ENCODE measurements at places on chromosomes 3 and 15. TPM values are rescaled to one million over a fixed set of nuclear protein-coding genes. Genes with fewer than 3 reads are reported as not detected.
A peak's percentile ranks its signal among the peaks of the same experiment; 100 is the strongest.

Gene CASR
- not detected for total RNA-seq

Gene ESYT3
- 0.57 TPM for total RNA-seq

Gene BLM
- 2.4 TPM for total RNA-seq

DNA sequence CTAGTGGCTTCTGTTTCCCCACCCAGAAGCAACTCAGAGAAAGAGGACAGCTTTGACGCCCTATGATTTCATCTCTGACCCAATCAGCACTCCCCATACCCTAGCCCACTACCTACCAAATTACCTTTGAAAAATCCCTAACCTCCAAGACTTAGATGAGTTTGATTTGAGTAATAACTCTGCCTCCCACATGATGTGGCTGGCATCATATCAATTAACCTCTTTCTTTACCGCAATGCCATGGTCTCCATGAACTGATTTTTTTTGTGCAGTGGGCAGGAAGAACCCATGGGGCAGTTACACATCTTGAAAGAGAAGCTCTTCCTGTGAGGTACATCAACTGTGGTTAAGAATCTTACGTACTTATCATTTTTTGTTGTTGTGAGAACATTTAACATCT lies 25.5 kb upstream of the APOD start:
- no peak for DNase-seq
- no peak overlapping the region for H3K27ac ChIP-seq
- H3K27me3 ChIP-seq, result no peaks in the 10 kb centered on the region
- H3K36me3 ChIP-seq, result no peaks in the 10 kb centered on the region

- H3K27me3 ChIP-seq, result peaks cover 35% of the 10 kb centered on the region
- H3K4me3 ChIP-seq, result no peak overlapping the region
- H3K36me3 ChIP-seq, result no peaks in the 10 kb centered on the region
- no peak for DNase-seq
- H3K4me1 ChIP-seq, result no peaks in the 10 kb centered on the region
Measured at GRCh38 chr15:69921626-69922619, 175.8 kb downstream of the TLE3 start.

- no peaks in the 10 kb centered on the region for H3K36me3 ChIP-seq
- no peaks in the 10 kb centered on the region for H3K4me1 ChIP-seq
- no peak overlapping the region for H3K4me3 ChIP-seq
- H3K27me3 ChIP-seq, result no peaks in the 10 kb centered on the region
Measured at GRCh38 chr3:108250626-108251025, 28.4 kb upstream of the IFT57 start.

- H3K4me3 ChIP-seq, result no peak overlapping the region
- no peak for DNase-seq
- no peak overlapping the region for H3K27ac ChIP-seq
Measured at GRCh38 chr3:55873523-55874254, 386.6 kb upstream of the WNT5A start.

- H3K27ac ChIP-seq, result peak overlapping the region; percentile 93
- no peaks in the 10 kb centered on the region for H3K36me3 ChIP-seq
- no peaks in the 10 kb centered on the region for H3K27me3 ChIP-seq
Measured at GRCh38 chr3:154324919-154325318, 632 bp upstream of the DHX36 start.

GRCh38 chr3:139979991-139980390 lies 45.0 kb downstream of the CLSTN2 start:
- H3K36me3 ChIP-seq, result no peaks in the 10 kb centered on the region
- no peak overlapping the region for H3K4me3 ChIP-seq
- no peaks in the 10 kb centered on the region for H3K27me3 ChIP-seq
- no peak overlapping the region for H3K27ac ChIP-seq

DNA sequence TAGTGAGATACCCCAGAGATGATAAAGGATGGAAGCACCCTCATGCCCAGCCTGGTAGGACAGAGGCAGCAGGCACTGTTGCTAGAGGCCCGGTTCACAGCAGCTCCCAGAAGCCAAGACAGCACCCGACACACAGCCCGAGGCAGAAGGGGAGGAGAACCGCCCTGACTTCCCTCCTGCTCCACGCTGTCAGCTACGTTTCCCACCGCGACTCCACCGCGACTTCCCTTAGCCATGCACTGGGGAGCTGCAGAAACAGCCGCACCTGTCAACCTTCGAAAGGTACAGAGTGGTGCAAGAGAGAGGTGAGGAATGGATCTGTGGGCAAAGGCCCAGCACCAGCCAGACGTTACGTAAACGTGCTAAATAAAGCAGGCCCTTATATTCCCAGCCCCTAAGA lies 529.2 kb downstream of the GABRG3 start:
- no peaks in the 10 kb centered on the region for H3K27me3 ChIP-seq
- no peak overlapping the region for H3K4me3 ChIP-seq
- no peaks in the 10 kb centered on the region for H3K4me1 ChIP-seq
- no peaks in the 10 kb centered on the region for H3K36me3 ChIP-seq
- no peak for DNase-seq
- H3K27ac ChIP-seq, result no peak overlapping the region

DNA sequence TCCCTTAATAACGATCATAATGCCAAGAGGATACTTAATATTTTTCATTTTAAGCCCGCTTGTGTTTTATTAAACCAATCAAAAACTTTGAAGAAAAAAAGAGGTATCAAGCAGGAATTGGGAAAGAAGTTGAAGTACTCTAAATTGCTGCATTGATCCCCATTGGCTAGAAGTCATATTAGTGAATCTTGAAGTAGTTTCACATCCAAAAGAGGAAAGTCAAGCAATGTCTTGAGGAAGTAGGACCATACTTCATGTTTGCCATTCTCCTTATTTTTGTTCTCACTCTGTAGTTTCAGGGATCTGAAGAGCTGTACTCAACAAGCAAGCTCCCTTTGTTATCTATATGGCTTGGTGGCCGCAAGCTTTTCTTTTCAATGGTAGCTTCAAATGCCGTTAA lies 2.2 kb downstream of the SCAANT1 start:
- peaks cover 21% of the 10 kb centered on the region for H3K4me1 ChIP-seq
- H3K4me3 ChIP-seq, result no peak overlapping the region
- H3K36me3 ChIP-seq, result peaks cover 9% of the 10 kb centered on the region
- H3K27me3 ChIP-seq, result no peaks in the 10 kb centered on the region
- no peak for DNase-seq
- H3K27ac ChIP-seq, result no peak overlapping the region

DNA sequence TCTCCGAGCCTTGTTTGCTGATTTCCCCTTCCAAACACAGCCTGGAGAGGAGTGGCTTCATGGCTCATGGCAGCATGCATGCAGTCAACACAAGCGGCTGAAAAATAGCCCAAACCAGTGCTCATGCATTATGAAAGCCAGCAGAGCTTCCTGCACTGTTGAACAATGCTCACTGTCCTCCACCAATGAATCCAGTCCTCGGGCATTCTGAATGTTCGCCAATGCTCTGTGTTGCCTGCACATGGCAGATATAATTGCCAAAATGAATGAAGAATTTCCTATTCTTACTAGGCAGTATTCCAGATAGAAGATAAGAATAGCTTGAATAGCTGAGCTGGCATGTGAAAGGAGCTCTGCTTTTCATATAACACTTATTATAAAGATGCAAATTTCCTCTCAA lies 252.7 kb downstream of the ROBO1 start:
- no peak overlapping the region for H3K4me3 ChIP-seq
- peaks cover 5% of the 10 kb centered on the region for H3K4me1 ChIP-seq
- DNase-seq, result no peak
- no peak overlapping the region for H3K27ac ChIP-seq
- no peaks in the 10 kb centered on the region for H3K36me3 ChIP-seq

GRCh38 chr15:22881739-22882440 lies 43.4 kb downstream of the NIPA2 start:
- no peak overlapping the region for H3K27ac ChIP-seq
- no peaks in the 10 kb centered on the region for H3K27me3 ChIP-seq
- H3K4me1 ChIP-seq, result no peaks in the 10 kb centered on the region
- no peak for DNase-seq

DNA sequence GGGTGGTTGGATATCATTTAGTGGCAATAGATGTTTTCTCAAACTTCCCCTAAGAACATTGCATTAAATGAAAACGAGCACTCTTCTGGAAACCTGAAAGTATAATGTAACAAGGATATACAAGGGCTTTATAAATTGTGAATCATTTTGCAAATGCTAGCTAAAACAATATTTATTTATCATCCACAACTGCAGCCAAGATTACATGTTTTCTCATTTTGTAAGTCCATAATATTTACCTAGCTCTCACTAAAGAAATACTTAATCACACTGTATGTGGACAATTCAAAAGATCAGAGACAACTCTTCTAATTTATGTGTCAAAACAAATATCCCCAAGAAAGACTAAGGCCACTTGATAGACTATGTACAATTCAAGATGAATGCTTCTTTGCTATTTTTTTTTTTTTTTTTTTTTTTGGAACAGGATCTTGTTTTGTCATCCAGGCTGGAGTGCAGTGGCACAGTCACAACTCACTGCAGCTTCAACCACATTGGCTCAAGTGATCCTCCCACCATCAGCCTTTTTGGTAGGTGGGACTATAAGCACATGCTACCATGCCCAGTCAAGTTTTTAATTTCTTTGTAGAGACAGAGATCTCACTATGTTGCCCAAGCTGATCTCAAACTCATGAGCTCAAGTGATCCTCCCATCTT lies 427.7 kb upstream of the THBS1 start:
- H3K27me3 ChIP-seq, result no peaks in the 10 kb centered on the region
- no peaks in the 10 kb centered on the region for H3K36me3 ChIP-seq
- H3K27ac ChIP-seq, result no peak overlapping the region
- no peak for DNase-seq
- H3K4me3 ChIP-seq, result no peak overlapping the region
- peaks cover 23% of the 10 kb centered on the region for H3K4me1 ChIP-seq

GRCh38 chr3:138260611-138261010 lies 69.0 kb downstream of the NME9 start:
- H3K4me3 ChIP-seq, result no peak overlapping the region
- H3K4me1 ChIP-seq, result no peaks in the 10 kb centered on the region
- H3K27ac ChIP-seq, result no peak overlapping the region
- DNase-seq, result no peak

- H3K4me1 ChIP-seq, result no peaks in the 10 kb centered on the region
- DNase-seq, result no peak
- H3K36me3 ChIP-seq, result no peaks in the 10 kb centered on the region
- no peak overlapping the region for H3K4me3 ChIP-seq
- H3K27me3 ChIP-seq, result no peaks in the 10 kb centered on the region
Measured at GRCh38 chr3:135848051-135848450, 117.5 kb upstream of the PPP2R3A start.

- no peaks in the 10 kb centered on the region for H3K4me1 ChIP-seq
- H3K27me3 ChIP-seq, result no peaks in the 10 kb centered on the region
- no peak overlapping the region for H3K27ac ChIP-seq
- H3K36me3 ChIP-seq, result no peaks in the 10 kb centered on the region
- H3K4me3 ChIP-seq, result no peak overlapping the region
- no peak for DNase-seq
Measured at GRCh38 chr3:127412578-127413317, 124.9 kb upstream of the PRR20G start.

DNA sequence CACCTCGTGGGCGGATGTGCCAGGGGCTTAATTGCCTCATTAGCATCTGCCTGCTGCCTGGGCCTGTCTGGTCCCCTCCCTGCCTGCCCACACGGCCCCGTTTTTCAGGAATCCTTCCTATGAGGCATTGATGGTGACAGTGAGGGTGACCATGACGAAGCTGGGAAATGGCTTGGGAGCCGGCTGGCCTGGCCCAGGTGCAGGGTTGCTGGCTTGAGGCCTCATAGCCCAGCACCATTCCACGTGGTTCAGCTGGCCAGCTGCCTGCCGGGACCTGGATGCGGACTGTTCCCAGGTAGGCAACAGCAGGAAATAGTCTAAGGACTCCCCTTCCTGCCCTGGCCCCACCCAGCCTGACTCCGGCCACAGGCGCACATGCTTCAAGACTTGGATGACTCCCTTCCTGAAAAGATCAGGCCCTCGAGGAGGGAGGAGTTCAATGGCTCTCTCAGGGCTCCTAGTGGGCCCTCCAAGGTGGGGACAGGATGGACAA lies 8.9 kb upstream of the DUSP7 start:
- H3K36me3 ChIP-seq, result no peaks in the 10 kb centered on the region
- no peaks in the 10 kb centered on the region for H3K27me3 ChIP-seq
- peaks cover 69% of the 10 kb centered on the region for H3K4me1 ChIP-seq
- H3K27ac ChIP-seq, result peak overlapping the region; percentile 86
- no peak overlapping the region for H3K4me3 ChIP-seq

GRCh38 chr3:10213156-10213792 lies 35.0 kb upstream of the TATDN2 start:
- H3K4me3 ChIP-seq, result no peak overlapping the region
- DNase-seq, result no peak
- no peaks in the 10 kb centered on the region for H3K4me1 ChIP-seq
- no peak overlapping the region for H3K27ac ChIP-seq
